ENCODE measurements at places on chromosomes 13 and 19.

DNA sequence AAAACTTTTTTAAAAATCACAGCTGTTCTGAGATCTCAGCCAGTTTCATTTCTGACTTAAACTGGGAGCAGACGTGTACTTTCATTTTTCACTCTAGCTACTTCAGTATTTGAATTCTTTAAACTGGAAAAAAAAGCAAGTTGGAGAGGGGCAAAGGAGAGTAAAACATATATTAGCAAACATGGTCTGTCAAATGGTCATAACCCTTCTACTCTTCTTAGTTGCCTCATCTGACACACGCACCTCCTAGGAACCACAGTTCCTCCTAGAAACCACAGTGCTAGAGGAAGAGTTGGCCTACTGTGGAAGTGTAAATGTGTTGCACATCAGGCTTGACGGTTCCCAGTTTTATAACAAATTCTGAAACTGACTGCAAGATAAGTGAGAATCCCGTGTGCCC, 47.2 kb downstream of the TM9SF2 start:
- no peak for DNase-seq

GRCh38 chr13:98478189-98479129, 98.4 kb downstream of the STK24 start:
- DNase-seq: no peak

GRCh38 chr19:54023191-54023590, 31.8 kb downstream of the CACNG6 start:
- DNase-seq: no peak

DNA sequence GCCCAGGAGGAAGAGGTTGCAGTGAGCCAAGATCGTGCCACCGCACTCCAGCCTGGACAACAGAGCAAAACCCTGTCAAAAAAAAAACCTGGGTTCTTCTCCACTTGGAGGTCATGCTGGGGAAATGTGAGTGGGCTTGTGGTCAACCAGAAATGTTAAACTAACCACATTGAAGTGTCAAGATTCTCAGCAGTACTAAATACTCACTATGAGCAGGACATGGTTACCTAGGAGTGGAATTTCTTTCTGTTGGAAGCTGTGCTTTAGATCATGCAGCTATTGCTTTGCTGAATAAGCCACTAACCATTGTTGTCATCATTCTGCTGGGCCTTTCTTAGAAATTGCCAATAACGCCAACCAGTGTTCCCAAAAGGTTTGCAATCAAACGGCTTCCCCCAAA, 253.3 kb upstream of the TSHZ3 start:
- DNase-seq: no peak

DNA sequence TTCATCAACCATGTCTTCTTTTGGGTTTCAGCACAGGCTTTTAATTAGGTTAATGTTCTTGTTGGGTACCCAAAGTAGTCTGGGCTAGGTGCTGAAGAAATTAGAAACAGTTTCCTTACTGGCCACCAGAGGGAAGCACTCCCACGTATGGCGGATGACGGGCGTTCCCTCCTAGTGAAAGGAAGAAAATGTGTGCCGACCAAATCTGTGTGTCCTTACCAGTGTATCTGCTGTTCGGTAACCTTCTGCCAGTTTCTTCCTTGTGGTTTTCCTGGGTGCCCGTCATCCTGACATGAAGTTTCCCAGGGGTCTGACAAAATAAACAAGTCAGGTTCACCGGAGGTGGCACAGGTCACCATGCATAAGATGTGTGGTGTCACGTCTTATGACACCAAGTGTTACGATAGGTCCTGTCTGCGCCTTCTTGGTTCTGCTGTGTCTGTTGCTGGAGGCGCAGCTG, 6.0 kb upstream of the WDR88 start:
- peak; percentile 78 for DNase-seq

DNA sequence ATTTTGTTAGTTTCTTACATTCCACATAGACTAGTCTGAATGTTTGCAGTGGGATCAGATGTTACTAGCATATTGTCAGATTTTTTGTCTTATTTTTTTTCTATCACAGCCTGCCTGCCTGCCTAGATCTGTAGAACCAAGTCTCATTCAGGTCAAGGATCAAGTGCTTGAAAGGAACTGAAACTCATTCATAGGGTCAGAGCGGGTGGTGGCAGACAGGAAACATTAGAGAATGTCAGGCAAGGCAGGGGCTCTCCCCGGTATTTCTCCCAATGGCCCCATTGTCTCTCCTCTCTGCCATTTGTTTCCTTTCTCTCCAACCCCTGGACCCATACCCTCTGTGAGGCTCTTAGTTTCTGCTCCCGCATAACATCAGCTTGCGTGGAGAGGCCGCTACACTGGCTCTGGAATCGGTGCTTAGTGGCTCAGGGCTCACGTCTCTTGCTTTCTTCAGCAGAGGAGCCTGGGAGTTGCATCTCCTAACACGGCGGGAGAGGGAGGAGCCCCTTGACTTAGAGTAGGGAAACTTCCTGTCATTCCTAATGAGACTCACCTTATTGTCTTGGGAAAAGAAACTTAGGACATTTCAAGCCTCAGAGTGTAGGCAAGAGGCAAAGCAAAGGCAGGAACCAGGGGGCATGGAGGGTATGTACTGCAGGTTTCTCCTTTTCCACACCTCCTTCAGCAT, 35.6 kb upstream of the SPATA13 start:
- no peak for DNase-seq

DNA sequence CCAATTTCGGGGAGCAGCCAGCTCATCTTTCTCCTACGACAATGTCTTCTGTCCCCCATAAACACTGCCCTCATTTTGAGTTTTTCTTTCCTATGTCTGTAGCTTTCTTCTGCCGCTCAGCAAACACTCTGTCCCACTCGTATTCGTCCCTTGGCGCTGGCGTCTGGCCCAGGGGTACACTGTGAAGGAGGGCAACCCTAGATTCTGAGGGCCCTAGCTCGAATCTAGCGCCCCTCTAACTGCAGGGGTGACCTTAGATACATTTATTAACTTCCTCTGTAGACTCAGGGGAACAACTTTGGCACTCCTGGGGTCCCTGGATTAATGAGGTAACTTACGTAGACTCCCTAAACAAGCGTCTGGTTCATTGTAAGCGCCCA, 677 bp upstream of the LRCH1 start:
- DNase-seq: no peak

DNA sequence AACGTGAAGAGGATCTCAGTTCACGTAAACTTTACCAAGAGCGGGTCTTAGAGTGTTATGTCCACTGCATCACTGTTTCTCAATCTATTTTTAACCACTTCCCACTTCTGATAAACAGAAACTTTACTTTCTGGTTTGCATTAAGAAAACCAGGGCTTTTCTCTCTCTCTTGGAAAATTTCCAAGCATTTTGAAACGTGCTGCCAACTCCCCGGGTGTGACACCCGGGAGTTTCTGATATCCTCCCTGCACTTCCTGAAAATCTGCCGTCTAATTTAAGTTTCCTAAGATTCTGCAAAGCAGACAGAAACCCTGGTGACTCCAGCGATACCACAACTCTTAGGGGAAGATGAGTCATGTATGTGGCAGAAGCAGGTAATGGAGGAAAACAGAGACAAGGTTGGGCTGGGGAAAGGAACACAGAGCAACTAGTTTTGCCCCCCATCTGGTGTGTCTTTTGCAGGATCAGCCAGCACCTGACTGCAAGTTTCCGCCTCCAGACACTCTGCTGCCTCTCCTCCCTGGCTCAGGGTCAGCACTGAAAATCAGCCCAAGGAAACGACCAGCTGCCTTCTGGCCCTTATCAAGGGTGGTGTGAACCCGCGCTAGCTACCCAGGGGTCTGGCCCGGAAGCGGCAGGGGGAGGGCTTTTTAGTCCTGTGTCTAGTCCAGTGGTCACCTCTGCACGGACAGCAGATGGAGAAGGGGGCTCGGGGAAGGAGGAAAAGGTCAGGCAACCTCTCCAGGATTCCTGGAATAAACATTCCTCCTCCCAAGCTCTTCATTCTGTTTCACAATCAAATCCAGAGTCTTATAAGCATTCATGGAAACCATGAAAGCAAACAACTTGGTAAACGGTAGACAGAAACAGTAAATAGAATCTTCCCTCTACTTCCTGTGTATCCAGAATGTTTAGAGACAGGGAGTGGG, 11.3 kb upstream of the FFAR2 start:
- DNase-seq: no peak

DNA sequence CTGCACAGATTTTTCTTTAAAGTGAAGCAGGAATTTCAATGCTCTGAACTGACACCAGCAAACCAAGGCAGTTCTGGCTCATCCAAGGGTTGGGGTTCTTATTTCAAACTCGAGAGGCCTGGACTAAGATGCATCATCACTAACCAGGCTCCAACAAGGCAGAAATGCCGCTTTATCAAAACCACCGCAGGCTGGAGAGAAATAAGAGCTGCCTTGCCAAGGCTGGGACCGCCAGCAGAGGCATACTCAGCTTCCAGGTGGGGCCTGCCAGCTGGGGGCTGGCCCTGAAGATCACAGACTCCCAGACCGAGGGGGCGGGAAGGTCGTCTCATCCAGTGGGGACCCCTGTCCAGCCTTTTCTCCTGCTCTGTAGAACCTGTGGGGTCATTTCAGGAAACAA, 37.4 kb upstream of the GAS6 start:
- DNase-seq: no peak

DNA sequence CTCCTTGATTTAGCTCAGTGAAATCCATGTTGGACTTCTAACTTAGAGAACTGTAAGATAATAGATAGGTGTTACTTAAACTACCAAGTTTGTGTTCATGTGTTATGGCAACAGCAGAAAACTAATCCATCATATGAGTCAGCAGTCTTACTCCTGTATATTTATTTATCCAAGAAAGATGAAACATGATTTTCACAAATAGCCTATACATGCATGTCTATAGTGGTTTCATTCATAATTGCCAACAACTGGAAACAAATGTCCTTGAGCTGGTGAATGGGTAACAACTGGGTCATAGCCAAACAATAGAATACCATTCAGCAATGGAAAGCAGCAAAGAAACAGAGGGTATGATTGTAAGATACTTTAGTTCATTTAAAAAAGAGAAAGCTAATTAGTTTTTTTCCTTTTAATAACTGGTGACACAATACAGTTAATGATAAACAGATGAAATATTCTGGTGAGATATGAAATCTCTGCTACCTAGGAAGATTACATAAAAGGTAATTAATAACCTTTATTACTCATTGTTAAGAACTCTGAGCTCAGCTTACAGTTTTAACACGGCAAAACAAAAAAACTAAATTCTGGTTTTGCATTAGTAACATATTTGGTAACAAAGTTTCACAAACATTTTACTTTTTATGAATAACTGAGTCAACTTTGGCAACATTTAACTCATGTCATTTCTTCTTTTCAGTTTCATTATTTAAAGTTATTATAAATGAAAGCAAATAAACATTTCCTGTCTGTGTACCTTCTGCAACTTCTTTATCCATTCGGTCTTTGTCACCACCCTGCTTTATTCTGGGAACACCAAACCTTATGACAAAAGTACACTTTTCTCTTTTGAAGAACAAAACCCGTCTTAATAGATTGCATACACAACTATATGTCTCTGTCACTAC, 181.3 kb downstream of the LIG4 start:
- DNase-seq: no peak

DNA sequence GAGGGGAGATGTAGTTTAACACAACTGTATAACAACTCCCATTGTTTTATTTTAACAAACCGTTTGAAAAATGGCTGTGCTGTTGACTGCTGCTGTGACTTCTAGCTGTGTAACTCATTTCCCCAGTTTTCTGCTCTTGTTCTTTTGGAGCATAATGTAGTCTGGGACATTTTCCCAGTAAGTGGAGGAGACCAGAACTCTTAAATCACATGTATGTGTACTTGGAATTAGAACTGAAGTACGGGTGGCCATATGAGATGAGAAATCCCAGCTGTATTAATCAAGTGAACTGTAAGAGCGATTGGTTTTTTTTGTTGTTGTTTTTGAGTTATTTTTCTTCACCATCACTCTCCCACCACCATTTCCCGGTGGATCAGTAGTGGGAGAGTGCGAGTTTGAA, 49.4 kb upstream of the RNF113B start:
- no peak for DNase-seq

- DNase-seq: no peak
Observed at GRCh38 chr13:47603365-47603764, 397.7 kb downstream of the SUCLA2 start.

DNA sequence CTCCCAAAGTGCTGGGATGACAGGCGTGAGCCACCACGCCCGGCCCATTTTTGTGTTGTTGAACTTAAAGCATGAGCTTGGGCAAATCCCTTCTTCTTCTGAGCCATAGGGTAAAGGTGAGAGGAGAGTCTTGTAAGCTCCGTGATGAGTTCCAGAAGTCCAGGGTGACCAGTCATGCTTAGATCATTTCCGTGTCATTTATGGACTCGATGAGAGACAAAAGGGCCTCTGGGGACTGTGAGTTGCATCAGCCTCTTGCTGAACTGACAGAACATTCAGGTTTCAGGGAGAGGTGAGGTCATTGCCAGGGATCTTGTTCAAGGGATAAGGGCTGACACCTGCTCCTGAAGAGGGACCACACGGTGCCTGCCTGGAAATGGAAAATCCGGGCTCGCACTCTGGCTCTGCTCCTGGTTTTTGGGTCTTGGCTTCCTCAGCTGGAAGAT, 53.6 kb downstream of the GADD45B start:
- DNase-seq: no peak

- DNase-seq: no peak
Observed at GRCh38 chr19:16262618-16263017, 62.0 kb upstream of the KLF2 start.

DNA sequence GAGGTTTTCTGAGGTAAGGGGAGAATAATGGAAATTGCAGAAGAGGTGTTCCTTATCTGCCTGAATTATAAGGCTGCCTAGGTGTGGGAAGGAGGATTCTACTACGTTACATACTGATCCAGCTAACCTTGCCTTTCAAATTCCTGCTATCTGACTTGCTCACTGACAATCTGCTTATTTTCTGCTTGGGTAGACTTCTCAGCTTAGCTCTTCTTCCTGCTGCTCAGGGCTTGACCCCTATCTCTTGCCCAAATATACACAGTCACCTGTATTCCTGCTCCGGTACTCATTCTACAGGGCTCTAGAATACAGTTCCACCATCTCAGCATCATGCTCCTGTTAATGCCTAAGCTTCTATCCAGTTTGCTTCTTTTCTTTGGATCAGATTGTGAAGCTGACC, 1607.6 kb downstream of the OLFM4 start:
- DNase-seq: no peak

GRCh38 chr13:99104396-99104795, 96.3 kb upstream of the UBAC2 start:
- DNase-seq: no peak

- no peak for DNase-seq
Observed at GRCh38 chr19:16018801-16019551, 57.3 kb upstream of the TPM4 start.

GRCh38 chr13:109318945-109319590, 467.3 kb downstream of the IRS2 start:
- no peak for DNase-seq

DNA sequence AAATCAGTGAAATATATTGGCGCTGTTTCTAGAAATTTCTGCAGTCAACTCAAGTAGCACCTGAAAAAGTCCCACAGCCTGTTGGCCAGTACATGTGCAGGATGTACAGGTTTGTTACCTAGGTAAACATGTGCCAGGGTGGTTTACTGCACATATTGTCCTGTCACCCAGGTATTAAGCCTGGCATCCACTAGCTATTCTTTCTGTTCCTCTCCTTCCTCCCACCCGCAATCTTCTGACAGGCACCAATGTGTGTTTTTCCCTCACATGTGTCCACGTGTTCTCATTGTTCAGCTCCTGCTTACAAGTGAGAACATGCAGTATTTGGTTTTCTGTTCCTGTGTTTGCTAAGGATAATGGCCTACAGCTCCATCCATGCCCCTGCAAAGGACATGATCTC, 13.1 kb upstream of the SCEL start:
- DNase-seq: peak; percentile 52

All from T47D (cell line).